ENCODE measurements at places on chromosomes 2 and 18.

DNA sequence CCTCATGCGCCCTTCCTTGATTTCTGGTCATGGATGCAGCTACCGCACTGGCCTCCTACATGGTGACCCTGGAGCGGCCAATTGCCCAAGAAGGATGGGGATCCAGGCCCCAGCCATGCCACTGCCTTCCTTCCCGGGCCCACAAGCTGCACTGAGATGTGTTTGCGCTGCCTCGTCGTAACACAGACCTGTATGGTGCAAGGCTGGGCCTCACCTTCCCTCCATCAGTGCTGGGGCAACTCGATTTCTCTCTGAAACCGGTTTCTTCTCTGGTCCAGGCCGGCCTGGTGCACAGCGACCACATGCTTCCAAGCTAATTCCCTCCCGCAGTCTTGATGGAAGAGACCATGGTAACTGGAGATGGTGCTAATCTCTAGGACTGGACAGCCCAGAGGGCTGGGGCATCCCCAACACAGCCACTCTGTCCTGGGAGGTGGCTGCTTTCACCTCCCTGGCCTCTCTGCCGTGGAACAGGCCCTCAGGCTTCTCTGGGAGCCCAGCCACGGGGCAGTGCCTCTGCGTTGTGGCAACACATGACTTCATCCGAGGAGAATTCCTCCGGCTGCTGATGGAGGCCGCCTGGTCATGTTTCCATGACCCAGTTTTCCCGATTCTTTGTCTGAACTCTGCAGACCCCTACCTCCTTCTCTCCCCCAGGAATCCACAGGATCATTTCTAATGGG is 184.2 kb downstream of the GLI2 start:
- no peak for DNase-seq

- no peak for DNase-seq
Observed at GRCh38 chr2:200405599-200406298, 99.3 kb downstream of the SPATS2L start.

DNA sequence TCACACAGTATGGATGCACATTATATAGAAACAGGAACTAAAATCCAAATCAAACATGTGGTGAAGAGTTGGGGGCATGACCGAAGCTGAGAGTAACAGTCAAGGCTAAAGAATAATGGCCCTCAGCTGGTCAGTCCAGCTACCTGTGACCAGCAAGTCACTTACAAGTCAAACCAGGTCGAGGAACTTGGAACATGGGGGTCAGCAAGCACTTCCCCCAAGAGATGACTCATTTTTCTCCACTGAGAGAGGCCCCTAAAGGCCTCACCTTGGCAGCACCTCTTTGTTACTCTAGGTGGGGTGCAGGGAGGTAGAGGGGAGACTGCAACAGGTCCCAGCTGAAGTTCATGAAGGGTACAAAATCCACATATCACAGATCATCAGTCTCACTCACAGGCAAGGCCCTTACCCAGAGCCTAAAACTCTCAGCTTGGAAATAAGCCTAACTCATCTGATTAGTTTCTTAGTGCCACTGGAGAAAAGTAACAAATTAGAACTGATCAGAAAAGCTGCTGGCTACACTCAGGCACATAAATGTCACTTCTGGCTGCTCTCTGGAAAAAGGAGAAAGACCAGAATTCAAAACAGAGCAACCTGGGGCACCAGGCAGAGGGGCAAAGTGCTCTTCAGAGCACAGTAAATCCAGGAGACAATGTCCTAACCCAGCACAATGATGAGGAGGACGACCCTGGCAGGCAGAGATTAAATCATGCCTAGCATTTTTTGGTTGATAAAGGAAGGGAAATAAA is 4.0 kb downstream of the SDC1 start:
- DNase-seq: no peak

GRCh38 chr2:120957905-120958304 is 222.2 kb downstream of the GLI2 start:
- DNase-seq: no peak

GRCh38 chr2:86671337-86671981 is 47.8 kb upstream of the RNF103 start:
- DNase-seq: no peak

GRCh38 chr2:160197587-160197986 is 2.5 kb downstream of the ITGB6 start:
- no peak for DNase-seq

DNA sequence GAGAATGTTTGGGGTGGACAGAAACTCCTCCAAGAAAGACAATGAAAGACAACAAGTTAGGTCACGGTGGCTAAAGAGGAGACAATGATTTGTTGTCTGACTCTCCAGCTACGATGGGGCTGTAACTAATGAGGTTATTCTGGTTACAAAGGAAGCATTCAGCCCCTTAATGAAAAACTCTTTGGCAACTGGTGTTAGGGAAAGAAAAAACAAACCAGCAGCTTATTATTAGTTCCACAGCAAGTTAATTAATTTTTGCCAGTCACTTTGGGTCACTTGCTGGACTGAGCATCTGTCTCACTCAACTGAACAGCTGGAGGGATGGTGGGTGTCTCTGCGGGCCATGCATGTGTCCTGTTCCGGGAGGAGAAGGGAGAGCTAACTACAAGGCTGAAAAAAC is 263.7 kb downstream of the ALK start:
- DNase-seq: no peak

- DNase-seq: no peak
Observed at GRCh38 chr2:152033011-152033925, 65.6 kb downstream of the CACNB4 start.

- DNase-seq: no peak
Observed at GRCh38 chr18:49359732-49360444, 100.6 kb downstream of the DYM start.

DNA sequence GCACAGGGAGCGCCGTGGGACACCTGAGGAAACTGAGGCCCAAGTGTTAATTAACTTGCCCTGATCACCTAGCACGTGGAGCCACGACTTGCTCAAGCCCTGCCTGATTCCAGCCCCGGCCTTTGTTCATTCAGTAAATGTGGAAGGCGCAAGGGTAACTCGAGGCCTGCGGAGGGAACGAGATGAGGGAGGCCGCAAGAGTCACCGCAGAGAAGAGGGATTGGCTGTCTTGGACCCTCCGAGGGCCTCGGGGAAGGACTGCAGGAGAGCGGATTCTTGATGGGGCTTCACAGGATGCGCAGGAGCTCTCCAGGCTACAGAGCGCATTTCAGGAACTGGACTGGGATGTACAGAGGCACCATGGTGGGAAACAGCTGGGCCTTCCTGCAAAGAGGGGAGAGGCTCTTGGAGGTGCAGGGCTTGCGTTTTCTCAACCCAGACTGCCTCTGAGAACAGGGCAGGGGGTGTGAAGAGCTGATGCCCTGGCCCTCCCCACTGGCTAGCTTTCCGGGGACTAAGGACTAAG is 511 bp upstream of the ANKMY1 start:
- DNase-seq: no peak

GRCh38 chr2:96121414-96121813 is 5.0 kb upstream of the ADRA2B start:
- no peak for DNase-seq

DNA sequence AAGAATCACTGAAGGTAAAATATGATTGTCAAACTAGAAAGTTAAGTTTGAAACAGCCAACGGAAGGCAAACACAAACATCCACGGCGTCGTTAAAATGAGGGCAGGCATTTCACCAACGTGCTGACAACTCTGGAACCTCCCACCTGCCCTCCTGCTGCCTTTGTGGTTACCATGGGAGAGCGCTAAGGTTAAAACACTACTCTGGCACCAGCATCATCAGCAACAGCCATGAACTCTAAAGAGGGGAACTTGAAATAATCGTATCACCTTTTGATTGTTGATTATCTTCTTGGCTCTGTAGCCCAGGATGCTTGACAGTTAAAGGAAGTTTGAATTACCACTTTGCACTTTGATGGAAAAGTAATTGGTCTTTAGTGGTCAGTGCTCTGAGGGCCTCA is 34.7 kb downstream of the CYB5A start:
- no peak for DNase-seq

DNA sequence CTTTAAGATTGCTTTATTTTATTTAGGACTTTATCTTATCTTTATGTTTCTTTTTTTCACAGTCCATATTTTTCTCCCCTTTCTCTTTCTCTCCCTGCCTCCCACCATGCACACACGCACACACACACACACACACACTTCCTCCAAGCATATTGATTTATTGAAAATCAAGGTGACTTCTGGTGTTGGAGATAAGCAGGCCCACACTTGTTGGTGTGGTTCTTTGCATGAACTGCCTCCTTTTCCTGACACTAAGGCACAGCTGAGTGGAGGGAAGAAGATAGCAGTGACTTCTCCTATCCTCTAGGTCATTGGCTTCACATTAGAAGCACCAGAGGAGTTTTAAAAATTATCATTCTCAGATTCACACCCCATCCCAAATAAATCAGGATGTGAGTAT is 18.0 kb downstream of the TBR1 start:
- DNase-seq: no peak

- peak; percentile 89 for DNase-seq
Observed at GRCh38 chr2:24792874-24793760, at the start of the genes CENPO and PTRHD1. Gene CENPO, plus strand, starts transcription at chr2:24793425. Its CDS starts 495 bp downstream, at chr2:24793920. Gene PTRHD1, minus strand, starts transcription at chr2:24793391. Its CDS starts 14 bp downstream, at chr2:24793377.

- DNase-seq: no peak
Observed at GRCh38 chr2:159380685-159381239, 94.3 kb upstream of the WDSUB1 start.

GRCh38 chr2:73291093-73291460 is 2.3 kb downstream of the EGR4 start:
- peak; percentile 55 for DNase-seq

- DNase-seq: no peak
Observed at GRCh38 chr2:71505770-71506140, 52.4 kb downstream of the DYSF start.

GRCh38 chr2:204850581-204850980 is 305.3 kb downstream of the PARD3B start:
- no peak for DNase-seq

- no peak for DNase-seq
Observed at GRCh38 chr18:62493033-62493862, 29.6 kb upstream of the ZCCHC2 start.

GRCh38 chr2:863732-864450 is 86.8 kb upstream of the SNTG2 start:
- DNase-seq: no peak
